NCI-H524 treated with DMSO at 0.1 percent for 48 hours (cell line): ENCODE measurements at places on chromosomes 1 and 21.

GRCh38 chr1:228004331-228004855 lies 2.4 kb upstream of the WNT3A start:
- no peak for DNase-seq

DNA sequence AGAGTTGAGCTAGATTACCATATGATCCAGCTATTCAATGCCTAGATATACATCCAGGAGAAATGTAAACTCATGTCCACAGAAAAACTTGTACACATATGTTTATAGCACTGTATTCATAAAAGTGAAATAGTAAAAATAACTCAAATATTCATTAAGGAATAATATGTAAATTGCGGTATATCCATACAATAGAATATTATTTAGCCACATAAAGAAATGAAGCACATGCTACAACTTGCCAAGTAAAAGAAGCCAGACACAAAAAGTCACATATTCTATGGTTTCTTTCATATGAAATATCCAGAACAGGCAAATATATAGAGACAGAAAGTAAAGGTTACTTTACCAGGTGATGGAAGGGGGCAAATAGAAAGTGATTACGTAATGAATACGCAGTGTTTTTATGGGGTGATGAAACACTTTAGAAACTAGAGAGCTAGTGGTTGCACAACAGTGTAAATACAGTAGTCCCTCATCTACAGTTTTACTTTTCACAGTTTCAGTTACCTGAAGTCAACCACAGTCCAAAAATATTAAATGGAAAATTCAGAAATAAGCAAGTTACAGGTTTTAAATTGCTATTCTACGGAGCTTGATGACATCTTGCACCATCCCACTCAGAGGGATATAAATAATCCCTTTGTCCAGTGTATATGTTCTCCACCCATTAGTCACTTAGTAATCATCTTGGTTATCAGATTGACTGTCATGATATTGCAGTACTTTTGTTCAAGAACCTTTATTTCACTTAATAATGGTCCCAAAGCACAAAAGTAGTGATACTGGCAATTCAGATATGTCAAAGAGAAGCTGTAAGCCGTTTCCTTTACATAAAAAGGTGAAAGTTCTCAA lies 62.3 kb downstream of the ZNF644 start:
- no peak for DNase-seq

GRCh38 chr1:236161230-236161629 lies 18.9 kb downstream of the GPR137B start:
- DNase-seq, result no peak

DNA sequence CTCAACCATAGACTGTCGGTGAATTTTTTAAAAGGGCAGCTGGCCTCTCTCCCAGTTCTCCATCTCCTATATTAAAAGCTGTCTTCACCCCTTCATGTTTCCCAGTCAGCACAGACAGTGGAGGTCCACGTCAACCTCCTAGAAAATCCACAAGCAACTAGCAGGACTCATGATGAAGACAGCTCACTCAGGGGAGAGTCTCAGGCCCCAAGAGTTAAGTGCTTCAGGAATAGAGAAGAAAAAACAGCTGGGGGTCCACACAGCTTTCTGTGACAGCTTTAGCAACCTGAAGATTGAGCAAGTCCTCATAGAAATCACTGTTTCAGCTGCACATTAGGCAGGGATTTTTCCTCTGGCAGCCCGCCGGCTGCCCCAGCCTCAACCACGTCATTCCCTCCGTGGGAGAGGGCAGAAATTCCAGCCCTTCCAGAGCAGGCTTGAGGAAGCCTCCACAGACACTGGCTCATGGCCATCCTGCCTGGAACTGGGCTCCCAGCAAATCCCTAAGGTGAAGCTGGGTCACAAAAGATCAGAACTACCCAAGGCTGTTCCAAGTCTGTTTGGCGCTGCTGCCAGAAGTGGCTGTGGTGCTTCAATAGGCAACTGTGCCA lies 15.2 kb downstream of the GPR161 start:
- DNase-seq, result no peak

DNA sequence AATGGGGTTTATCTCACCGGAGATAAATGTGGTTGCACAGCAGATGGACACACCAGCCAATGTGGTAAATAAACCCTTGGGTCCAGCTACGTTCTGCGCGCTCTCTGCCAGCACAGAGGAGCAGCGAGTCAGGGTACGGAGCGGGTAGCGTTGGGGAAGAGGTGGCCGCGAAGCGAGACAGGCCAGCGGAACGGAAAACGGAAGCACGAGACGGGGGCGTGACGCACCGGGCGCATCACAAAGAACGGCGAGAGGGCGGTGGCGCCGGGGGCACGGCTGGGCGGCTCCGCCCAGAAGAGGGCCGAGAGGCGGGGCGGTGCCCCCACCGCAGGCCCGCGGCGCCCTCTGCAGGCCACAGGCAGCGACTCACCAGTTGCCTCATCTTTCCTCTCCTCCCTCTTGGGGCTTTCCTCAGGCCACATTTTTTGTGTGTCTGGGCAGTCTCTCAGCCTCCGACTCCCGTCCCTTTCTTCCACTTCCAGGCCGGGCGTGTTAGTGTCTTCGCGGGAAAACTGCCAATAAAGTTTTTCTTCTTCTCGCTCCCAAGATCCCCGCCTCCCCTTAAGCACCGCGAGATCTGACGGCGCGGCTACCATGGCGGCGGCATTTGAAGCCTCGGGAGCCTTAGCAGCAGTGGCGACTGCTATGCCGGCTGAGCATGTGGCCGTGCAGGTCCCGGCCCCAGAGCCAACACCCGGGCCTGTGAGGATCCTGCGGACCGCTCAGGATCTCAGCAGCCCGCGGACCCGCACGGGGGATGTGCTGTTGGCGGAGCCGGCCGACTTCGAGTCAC lies at the start of gene DDX20:
Gene DDX20, plus strand, starts transcription at position 571 of the 793 bp plus-strand sequence. Its CDS starts 24 bp downstream, at position 595.
- DNase-seq, result peak; percentile 77

DNA sequence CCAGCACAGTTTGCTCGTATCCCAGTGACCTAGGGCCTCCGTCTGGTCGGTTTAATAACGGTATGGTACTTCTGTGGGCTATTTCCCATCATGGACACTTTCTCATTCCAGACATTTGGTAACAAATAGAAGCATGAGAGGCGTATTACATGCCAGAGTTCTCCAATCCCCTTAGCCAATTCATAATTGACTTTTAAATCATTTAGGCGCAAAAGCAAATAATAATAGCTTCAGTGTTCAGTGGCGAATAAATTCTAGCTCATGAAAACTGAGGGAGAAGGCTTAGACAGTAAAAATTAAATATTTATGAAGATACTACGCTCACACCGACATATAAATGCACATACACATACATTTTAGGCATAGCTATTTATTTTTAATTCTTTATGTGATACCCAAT lies 50.6 kb downstream of the CD247 start:
- DNase-seq, result no peak

DNA sequence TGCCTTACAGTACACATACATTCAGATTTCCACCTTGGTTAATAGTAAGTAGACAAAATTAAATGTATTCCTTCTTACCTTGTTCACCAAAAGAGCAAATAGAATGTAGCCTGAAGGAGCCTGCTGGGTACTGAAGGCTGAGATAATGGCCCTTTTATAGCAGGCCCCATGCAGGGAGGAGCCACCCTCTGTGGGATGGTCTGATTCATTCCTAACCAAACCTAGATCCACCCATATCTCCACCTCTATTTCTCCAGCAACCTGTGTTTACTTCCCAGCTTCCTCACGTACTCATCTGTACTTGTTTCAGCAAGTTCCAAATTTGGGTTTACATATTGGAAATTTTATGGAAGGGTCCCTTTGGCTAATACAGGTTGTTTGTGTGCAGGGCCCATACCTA lies at the start of gene FLG:
Gene FLG, minus strand, starts transcription at position 129 of the 400 bp plus-strand sequence. CDS start 9,783 bp downstream, outside the sequence.
- no peak for DNase-seq

- no peak for DNase-seq
These were observed at the start of gene SLC22A15 for GRCh38 chr1:115976062-115976920. Gene SLC22A15 (plus strand): TSS chr1:115976513. CDS start chr1:115976628, 115 bp downstream.

GRCh38 chr1:212247988-212248387 lies 37.2 kb upstream of the PPP2R5A start:
- DNase-seq, result no peak

DNA sequence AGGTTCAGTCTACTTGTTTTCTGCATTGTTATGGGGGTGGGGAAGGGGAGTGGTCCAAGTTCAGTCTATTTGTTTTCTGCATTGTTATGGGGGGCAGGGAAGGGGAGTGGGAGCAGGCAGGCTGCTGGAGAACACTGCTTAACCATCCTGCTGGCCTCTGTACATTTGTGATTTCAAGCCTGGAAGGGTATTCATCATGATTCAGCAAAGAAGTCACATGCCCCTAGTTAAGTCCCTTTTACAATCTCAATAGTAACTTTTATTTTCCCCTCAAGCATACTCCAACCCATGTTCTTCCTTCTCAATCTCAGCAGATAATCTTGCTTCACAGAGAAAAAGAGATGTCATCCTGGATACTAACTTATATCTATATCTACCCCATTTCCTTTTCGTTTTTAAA lies 7.9 kb downstream of the LYST start:
- DNase-seq, result no peak

- DNase-seq, result no peak
These were observed 72.1 kb upstream of the SIM2 start for GRCh38 chr21:36626791-36627190.

- no peak for DNase-seq
These were observed 59.0 kb downstream of the UBE2T start for GRCh38 chr1:202282596-202283283.

- DNase-seq, result no peak
These were observed 14.8 kb upstream of the TMEM54 start for GRCh38 chr1:32915766-32916706.

GRCh38 chr1:243416495-243416894 lies 160.7 kb downstream of the SDCCAG8 start:
- DNase-seq, result no peak

DNA sequence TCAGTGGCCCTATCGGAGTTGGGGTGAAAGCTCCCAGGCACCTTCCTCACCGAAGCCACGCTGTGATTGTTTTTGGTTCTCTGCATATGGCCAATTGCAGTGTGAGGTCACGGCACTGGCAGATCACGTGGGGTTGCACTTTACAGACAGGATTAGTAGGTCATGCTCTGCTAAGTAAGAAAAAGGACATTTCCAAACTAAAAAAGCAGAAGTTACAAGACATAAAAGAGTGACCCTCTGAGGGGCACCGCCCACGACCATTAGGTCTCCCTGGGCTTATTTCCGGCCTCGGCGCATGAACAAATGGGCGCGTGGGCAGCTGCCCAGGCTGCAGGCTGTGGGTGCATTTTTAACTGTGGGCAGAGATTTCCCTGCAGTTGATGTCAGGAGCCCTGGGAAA lies 2.0 kb downstream of the CAPN9 start:
- DNase-seq, result no peak

DNA sequence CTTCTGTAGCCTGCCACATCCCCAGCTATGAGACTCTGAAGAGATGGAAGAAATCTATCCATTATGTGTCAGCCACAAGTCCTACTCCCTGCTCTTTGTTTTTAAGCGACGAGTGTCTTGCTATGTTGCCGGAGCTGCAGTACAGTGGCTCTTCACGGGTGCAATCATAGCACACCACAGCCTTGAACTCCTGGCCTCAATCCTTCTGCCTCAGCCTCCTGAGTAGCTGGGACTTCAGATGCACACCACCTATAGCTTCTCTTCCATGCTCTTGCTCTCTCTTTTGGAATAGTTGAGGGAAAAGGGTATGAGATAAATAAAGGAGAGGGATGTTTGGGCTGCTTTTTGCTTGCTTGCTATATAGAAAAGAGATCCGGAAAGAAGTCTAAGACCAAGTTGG lies 1.6 kb downstream of the TUFT1 start:
- no peak for DNase-seq

- no peak for DNase-seq
These were observed 125.9 kb downstream of the RIPK4 start for GRCh38 chr21:41640748-41641509.

- DNase-seq, result no peak
These were observed 16.1 kb upstream of the GPR37L1 start for GRCh38 chr1:202106340-202107254.

GRCh38 chr1:113455374-113455773 lies 65.1 kb downstream of the MAGI3 start:
- no peak for DNase-seq

- DNase-seq, result peak; percentile 95
These were observed 78.7 kb upstream of the COG2 start for GRCh38 chr1:230563591-230563990.

DNA sequence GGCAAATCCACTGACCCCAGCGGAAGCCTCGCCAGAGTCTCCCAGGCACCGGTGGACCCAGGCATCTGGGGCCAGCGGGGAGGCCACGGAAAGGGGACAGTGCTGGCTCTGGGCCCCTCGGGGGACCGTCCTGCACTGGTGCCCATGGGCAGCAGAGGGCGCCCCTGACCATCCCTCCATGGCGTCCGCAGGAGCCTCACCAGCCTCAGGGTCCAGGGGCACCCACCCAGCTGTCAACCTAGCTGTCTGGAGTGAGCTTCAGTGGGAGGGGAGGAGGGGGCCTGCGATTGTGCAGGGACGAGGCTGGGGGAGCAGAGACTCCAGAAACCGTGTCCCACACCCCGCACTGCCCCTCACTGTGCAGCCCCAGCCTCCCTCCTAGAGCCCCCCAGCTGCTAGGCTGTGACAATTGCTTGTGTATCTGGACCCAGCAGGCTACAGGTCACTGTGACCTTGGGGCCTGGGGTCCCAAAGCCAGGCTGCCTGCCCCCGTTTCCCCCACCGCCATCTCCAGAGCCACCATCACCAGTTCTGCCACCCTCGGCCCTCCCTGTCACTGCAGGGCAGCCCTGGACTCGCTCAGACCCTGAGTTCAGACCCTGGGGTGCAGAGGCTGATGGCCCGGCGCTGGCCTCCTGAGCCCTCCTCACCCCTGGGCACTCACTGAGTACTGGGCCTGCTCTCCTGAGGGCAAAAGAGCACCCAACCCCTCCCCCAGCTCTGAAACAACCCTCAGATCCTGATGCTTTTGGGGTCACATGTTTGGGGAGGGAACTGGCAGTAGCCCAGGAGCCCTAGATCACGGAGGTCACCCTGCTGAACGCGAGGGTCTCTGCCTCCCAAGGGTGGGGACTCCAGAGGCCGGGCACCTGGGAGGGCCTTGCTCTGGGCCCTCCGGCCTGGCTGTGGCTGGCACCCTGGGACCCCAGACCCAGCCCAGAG lies 10.6 kb upstream of the COL6A1 start:
- DNase-seq, result no peak

DNA sequence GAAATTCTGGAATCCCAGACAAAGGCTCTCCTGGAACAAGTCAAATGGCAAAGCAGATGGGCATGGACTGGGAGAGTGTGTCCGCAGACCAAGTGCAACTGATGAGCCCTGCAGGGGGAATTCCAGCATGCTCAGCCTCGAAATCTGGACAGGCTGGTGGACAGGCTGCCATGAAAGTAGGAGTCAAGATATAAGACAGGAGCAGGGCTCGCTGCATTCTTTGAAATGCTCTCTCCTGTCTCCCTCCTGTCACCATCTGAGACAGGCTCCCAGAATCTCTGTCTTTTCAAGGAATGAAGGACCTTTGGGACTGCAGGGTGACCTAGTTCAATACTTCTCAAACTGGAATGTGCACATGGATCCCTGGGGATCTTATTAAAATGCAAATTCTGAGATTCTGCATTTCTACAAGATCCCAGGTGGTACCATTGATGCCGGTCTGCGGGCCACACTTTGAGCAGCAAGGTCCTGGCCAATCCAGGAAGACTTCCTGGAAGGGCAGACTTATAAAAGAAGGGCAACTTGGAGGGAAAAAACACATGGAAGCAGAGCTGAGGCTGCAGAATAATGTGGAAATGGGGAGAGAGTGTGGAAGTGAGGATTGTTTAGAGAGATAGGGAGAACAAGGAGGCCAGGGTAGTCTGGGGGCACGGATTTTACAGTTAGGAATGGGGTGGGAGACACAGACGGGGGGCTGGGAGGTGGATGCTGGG lies 29.8 kb downstream of the TNNT2 start:
- DNase-seq, result no peak
